Epithelial cell of esophagus (primary cell): ENCODE measurements at places on chromosomes 2 and 18.
A peak's percentile ranks its signal among the peaks of the same experiment; 100 is the strongest.

DNA sequence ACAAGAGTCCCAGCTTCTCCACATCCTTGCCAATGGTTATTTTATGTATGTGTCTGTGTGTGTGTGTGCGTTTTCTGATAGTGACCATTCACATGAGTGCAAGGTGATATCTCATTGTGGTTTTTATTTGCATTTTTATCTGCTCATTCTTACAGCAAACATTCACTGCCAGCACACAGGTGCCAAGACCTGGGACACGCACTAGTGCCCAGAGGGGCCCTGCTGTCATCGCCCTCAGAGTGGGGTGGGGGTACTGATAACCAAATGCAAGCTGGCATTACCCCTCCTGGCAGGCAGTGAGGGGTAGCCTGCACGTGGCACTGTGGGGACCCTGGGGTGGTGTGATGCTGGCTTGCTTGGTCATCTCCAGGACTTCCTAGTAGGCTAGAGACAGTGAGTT lies 285.4 kb downstream of the LPIN1 start:
- DNase-seq, result no peak

- DNase-seq, result peak; percentile 55
Observed at GRCh38 chr2:138476186-138476585, 25.4 kb upstream of the SPOPL start.

DNA sequence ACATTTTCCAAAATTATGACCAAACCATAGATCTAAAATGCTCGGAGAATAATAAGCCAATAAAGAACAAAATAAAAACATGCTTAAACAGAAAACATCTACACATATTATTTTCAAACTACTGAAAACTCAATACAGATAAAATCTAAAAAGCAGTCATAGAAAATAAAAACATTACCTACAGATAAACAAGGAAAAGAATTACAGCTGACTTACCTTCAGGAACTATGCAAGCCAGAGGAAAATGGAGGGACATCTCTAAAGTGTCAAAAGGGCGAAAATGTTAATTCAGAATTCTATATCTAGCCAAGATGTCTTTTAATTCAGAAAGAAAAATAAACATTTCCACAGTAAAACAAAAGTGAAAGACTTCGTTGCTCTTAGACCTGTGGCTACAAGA lies 112.9 kb upstream of the GYPC start:
- no peak for DNase-seq

DNA sequence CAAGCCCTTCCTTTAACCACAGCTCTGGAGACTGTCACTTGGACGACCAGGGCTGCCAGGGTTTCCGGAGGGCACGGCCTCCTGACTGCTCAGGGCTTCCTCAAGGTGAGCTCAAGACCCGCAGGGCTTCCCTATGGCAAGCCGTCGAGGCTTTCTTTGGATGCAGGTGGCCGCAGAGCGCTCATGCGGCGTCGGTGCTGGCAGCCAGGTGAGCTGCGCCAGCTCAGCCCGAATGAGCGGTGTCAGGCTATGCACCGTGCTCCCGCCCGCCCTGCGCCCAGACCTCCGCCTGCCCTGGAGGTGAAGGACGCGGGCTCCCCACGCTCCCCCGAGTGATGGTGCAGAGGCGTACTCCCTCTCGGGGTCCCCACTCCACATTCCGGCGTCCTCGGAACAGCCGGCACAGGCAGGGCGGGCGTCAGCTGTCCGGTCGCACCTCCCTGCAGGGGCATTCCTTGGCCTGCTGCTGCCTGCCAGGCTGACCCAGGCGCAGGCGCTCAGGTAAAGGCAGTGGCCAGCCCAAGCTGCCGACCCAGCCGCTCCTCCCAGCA lies 20.8 kb upstream of the TUBB6 start:
- DNase-seq, result peak; percentile 60

GRCh38 chr2:68553098-68553497 lies 85.7 kb downstream of the APLF start:
- DNase-seq, result no peak

- DNase-seq, result no peak
Observed at GRCh38 chr18:10262566-10262965, 191.9 kb upstream of the APCDD1 start.

DNA sequence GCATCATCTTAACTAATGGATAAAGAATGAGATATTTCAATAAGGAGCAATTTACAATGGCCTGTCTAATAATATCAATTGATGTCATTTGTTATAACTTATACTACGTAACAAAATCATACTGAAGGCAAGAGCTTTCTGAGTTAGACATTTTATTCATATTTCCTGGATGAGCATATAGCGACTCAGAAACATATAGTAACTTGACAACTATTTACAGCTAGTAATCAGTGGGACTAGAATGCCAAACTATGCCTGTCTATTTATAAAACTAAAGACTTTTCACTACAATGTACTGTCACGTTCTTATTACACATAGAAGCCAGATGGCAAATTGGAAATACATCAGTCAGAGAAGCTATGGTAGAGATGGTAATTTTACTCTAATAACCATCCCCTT lies 766.2 kb upstream of the TMEFF2 start:
- DNase-seq, result peak; percentile 66

DNA sequence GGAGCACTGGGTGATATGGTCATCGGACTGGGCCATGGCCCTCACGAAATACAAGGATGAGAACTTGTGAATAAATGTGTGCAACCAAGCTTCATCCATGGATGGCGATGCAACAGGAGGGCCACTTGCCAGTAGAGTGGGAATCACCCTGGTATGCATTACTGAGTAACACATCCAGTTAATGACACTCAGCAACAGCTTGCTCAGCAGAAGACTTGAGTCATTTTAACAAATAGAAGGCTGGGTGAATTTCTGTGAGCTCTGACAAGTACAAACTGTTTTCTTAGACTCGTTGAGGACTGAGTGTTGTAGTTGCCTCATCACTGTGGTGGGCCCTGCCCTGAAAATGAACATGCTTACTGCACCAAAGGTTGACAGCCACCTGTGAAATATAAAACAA lies 221.6 kb downstream of the NCKAP5 start:
- peak; percentile 96 for DNase-seq

- no peak for DNase-seq
Observed at GRCh38 chr2:29375843-29376242, 260.6 kb downstream of the CLIP4 start.

DNA sequence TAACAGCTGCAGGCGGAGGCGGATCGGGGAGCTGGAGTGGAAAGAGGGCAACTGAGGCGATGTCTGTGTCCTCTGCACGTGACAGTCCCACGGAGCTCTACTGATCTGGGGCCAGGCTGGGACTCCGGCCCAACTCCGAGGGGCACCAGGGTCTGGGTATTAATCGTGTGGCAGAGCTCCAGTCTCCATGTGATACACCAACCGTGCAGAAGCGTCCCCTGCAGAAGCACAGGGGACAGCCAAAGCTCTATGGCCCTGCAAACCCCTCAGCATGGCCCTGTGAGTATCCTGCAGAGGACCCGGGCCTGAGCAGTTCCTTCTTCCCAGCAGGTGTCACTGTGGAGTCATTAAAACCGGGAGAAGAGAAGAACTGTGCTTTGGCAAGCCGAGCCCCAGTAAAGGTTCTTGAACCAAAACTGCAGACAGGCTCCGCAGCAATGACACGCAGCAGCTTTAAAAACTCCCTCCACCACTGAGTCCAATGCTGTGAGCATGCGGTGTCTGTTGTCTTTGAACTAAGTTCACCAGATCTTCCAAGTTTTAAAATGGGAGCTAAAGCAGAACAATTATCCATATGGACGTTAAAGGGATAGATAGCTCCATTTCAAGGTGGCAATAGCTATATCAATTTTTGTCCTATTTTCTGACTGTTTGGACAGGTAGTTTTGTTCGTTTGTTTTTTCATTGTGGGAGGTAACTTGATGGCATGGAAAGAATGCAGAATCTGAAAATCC lies 79.4 kb downstream of the TMEM182 start:
- DNase-seq, result peak; percentile 59

GRCh38 chr2:166180951-166181812 lies 53.4 kb upstream of the SCN1A start:
- DNase-seq, result peak; percentile 61

DNA sequence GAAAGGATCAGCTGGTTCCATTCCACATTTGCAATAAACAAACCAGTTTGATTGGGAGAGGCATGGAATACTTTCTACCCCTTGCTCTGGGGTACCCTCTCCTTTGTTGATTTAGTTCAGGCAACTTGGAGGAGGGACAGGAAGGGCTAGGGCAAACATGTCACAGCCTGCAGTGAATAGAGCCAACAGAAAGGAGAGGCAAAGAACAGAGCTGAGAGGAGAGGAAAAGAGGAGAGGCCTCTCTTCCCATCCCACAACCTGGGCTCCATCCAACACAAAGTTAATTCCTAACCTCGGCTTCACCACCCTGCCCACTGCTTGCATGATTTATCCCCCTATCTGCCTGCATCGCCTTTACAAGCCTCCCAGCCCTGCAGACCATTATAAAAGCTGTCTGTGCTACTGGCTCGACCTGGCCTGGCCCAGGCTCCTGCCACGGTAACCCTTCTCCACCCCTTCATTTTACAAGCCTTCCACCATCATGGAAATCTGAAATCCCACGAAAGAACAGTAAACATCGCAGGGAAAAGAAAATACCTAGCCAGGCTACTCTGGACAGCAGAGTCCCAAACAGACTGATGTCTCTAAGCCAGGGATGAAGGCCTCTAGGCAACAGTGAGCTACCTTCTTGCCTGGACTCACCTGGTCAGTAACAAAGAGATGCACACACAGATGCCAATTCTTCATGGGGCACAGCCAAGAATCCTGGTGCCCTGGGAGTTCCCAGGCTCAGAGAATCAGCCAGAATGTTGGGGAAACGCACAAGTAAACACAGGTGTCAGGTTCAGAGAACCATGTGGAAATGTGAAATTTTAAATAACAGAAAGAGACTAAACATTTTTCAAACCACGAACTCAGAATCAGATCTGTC lies 43.6 kb downstream of the NHEJ1 start:
- DNase-seq, result peak; percentile 39

DNA sequence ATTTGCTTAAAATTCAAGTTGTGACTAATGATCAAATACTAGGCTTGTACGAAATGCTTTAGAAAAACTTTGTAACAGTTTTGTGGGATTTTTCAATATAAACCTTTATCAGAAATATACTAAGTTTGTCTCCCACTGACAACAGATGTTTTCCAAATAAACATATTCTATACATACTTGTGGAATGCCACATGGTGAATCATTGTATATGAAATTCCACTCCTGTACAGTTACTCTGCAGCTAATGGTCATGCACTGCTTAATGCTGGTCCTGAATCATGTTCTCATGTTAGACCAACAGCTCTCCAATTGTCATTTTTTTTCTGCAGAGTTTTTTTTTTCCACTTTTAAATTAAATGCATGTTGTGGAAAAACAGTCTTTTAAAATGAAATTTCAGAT lies 90.1 kb downstream of the DPP4 start:
- peak; percentile 56 for DNase-seq

DNA sequence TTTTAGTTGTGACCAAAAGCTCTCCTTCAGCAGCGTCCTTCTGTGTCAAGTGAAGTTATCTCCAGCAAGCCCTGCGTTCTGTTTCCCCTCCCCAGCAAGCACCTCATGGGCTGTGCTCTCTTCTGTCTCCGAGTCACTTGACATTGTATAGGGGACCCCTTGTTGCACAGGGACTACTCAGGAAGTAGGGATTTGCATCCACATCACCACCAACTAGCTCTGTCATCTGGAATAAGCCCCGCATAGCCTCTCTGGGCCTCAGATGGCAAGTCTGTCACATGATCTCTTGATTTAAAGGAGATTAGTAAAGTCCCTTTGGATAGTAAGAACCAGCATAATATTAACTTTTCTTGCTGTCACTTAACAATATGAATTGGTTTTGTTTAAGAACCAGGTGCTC lies 32.0 kb upstream of the STPG4 start:
- no peak for DNase-seq

DNA sequence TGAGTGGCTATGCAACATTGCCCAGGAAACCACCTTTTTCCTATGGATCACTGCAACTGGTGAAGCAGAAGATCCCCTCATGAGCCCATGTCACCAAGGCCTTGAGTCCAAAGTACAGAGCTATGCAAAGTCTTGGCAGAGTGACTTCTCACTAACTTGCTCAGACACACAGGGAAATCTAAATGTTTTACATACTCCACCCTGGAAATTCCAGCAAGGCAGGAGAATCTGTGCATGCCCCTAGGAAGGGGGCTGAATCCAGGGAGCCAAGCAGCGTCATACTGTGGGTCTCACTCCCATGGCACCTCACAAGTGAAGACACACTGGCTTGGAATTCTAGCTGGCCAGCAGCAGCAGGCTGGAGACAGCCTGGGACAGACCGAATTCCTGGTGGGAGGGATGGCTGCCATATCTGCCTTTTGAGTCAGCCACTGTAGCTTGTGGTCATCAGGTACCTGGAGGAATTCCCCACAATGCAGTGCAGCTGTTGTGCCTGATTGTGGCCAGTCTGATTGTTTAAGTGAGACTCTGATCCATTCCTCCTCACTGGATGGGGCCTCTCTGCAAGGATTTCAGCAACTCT lies 1817.4 kb downstream of the SUCLG1 start:
- peak; percentile 32 for DNase-seq

DNA sequence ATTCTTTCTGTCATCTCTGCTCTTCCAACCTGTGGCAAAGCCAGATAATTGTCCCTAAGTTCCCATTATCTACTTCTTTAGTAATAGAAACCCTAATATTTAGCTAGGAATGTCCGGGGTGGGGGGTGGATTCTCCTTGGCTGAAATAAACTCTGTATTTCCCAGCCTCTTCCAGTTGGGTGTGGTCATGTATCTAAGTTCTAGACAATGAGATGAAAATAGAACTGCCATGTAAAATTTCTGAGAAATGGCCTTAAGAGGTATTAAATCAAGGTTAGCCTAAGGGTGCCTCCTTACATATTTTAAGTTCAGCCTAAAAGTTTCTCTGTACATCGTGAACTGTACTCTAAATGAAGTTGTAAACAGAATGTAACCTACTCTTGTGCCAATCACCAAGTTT lies 39.5 kb downstream of the MAIP1 start:
- no peak for DNase-seq

DNA sequence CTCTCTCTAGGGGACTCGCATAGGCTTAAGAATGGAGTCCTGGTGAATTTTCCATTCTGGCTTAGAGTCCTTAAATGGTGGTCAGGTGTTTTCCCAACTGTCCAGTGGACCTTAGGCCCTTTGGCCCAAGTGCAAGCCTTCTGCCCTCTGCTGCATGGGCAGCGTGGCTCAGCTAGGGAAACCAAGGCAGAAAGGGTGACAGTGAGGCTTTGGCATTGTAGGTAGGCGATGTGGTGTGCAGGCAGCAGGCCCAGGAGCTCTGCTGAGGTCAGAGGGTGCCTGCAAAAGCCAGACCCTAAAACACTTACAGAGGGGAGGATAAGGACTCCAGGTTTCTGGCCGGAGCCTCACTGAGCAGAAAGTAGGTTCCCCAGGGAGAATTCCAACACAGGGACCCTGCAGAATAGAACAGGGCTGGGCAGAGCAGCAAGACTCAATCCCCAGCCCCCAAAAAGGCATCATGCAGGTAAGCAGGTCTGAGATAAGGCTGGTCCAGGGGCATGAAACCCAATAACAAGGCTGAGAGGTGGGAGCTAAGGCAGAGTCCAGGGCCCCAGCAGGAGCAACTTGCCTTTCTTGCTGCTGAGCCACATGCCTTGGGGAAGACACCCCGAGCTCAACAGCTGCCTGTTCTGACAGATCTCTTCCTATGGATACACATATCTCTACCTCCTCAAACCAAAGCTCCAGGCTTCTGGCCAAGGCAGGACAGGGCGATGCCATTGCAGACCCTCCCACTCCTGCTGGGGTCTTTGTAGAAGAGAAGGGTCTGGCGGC lies 199.7 kb downstream of the TNS1 start:
- DNase-seq, result no peak
